ENCODE measurements at places on chromosomes 2 and 18. TPM values are rescaled to one million over a fixed set of nuclear protein-coding genes. Genes with fewer than 3 reads are reported as not detected.

Gene CTAGE1
- 0.07 TPM for total RNA-seq

Gene ELAC1
- total RNA-seq: 8.2 TPM

- DNase-seq: no peak
- H3K36me3 ChIP-seq: no peaks in the 10 kb centered on the region
- H3K4me3 ChIP-seq: peak overlapping the region; percentile 8
- H3K4me1 ChIP-seq: peaks cover 32% of the 10 kb centered on the region
Observed at GRCh38 chr2:231672617-231673347, 35.5 kb upstream of the PTMA start.

GRCh38 chr2:98486374-98486981 is 41.8 kb downstream of the INPP4A start:
- H3K4me3 ChIP-seq: no peak overlapping the region
- H3K27ac ChIP-seq: no peak overlapping the region
- DNase-seq: no peak
- no peaks in the 10 kb centered on the region for H3K27me3 ChIP-seq

- H3K36me3 ChIP-seq: no peaks in the 10 kb centered on the region
- no peak overlapping the region for H3K4me3 ChIP-seq
- H3K27me3 ChIP-seq: no peaks in the 10 kb centered on the region
- H3K27ac ChIP-seq: no peak overlapping the region
- peaks cover 23% of the 10 kb centered on the region for H3K4me1 ChIP-seq
- no peak for DNase-seq
Observed at GRCh38 chr18:23151414-23152099, 16.3 kb downstream of the CABLES1 start.

DNA sequence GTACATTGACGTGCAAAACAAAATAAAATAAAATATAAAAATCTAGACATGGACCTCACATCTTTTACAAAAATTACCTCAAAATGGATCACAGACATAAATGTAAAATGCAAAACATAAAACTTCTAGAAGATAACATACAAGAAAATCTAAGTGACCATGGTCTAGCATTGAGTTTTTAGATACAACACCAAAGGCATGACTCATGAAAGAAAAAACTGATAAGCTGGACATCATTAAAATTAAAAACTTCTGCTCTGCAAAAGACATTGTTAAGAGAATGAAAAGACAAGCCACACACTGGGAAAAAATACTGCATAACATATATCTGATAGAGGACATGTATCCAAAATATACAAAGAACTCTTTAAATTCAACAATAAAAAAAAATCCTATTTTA is 14.4 kb downstream of the MAP4K3 start:
- no peak for DNase-seq
- no peaks in the 10 kb centered on the region for H3K27me3 ChIP-seq
- H3K27ac ChIP-seq: no peak overlapping the region
- H3K4me1 ChIP-seq: peaks cover 26% of the 10 kb centered on the region
- peaks cover 4% of the 10 kb centered on the region for H3K36me3 ChIP-seq

Data from mesothelial cell of epicardium (in vitro differentiated cells).